GM20000 (cell line): ENCODE measurements at places on chromosomes 2 and 18.

GRCh38 chr2:33644215-33644614, 45.1 kb upstream of the FAM98A start:
- no peak for DNase-seq

DNA sequence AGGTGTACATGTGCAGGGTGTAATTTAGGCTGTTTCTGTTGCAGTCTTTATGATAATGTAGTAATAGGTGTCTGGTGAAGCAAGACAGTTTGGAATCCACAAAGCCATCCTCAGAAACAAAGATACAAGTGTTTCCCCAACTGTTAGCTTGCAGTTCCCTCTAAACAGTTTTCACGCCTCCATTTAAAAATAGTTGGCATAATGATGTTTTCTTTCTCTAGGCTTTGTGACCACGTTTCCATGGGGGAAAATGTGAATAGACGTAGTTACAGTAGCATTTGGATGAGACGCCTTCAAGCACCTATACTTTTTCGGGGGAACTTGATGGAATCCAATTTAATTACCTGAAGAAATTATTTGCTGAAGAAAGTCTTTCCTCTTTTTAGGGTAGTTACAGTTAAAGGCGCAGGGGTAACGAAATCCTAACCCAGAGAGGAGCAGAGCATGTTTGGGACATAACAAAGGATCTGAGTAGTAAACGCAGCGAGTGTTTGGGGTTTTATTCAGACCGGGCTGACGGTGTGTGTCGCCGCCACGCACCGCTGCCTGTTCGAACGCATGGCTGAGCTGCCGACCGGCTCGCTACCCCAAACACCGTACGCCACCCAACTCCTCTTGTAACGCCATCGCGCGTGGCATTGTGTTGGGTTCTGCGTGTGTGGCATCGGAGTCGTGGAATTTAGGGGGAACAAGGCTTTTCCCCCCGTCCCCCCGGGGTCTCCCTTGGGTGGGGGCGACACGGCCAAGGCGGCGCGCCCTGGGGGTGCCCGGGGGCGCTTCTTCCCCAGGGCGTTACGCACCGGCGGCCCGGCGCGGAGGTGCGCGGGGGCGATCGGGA, 681 bp upstream of the NRP2 start:
- DNase-seq, result peak; percentile 51

GRCh38 chr2:182625814-182626213, 90.2 kb upstream of the DNAJC10 start:
- no peak for DNase-seq

GRCh38 chr2:240810199-240810598, 9.8 kb downstream of the KIF1A start:
- no peak for DNase-seq

GRCh38 chr2:168649562-168649961, 152.9 kb upstream of the NOSTRIN start:
- DNase-seq, result no peak

DNA sequence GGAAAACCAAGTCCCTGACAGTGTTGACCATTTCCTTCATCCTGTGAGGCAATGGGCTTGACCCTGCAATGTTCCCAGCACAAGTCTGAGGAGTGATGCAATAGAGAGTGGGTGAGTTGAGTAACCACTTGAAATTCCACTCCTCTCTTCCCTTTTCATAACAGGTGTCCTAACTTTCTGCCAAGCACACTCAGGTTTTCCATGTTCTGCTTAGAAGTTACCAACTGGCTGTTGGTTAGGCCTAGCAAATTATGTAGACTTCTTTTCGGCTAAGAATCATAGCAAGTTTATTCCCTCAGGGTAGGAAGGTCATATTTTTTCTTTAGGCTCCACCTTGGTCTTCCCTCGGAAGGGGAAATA, 11.5 kb downstream of the GNLY start:
- no peak for DNase-seq

- no peak for DNase-seq
These were observed 14.8 kb downstream of the TAF1B start for GRCh38 chr2:9857814-9858729.

DNA sequence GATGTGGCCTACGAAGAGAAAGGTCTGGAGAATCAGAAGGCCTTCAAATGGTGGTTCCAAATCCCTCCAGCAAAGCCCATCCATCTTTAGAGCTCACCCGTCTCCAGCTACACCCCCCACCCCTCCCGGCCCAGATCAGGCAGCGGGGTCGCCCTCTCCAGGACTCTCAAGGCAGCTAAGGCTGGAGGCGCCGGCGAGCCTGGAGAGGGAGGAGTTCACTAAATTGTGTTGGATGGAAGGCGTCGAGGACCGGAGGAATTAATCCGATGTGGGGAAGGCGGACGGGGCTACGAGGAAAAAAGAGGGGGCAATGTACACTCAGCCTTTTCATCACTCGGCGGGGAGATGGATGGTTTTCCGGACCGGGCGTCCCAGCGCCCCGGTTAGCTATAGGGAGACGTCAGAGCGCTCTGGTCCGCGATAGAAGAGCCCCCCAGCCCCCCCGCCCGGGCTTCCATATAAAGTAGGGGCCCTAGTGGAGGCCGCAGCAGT, at the start of gene GRP:
GRP (plus strand) TSS at position 487 of the 492 bp plus-strand sequence. CDS start 108 bp downstream, outside the sequence.
- no peak for DNase-seq

DNA sequence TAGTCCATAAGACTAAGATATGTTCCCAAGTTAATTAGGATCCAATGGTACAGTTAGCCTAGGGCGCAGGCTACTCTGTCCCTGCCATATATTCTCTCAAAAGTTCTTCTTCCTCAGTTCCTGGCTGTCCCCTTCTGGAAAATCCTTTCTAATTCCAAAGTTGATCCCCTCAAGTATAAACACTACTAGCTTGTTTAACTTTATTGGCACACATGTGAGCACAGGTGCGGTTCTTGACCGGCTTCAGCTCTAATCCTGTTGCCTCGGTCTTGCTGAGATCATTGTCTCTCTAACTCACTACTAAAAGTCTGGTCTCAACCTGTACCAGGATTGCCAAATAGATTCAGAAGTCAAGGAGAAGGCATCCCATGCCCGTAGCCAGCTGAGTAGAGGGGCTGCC, 89.0 kb downstream of the SEMA4F start:
- DNase-seq, result no peak

GRCh38 chr2:203870941-203871340, 3.4 kb downstream of the CTLA4 start:
- DNase-seq, result no peak

GRCh38 chr18:63514888-63515678, 27.1 kb upstream of the SERPINB12 start:
- DNase-seq, result no peak

DNA sequence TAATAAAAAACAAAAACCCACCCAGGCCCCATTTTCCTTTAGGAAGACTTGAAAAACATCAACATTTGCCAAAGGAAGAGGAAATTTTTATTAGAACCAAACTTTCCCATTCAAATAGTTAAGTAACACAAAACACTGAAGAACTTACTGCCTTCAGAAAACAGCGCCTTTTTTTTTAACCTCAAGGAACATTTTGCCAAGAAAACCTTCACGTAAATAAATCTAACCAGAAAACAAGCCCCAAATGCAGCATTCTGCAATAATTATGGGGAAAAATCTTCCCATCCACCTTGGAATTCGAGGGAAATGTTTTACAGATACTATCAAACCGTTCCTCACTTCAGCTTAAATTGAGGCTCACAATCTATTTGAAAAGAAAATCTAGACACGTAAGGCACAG, 56.4 kb downstream of the ACVR1 start:
- DNase-seq, result no peak

- no peak for DNase-seq
These were observed 197.4 kb downstream of the NBAS start for GRCh38 chr2:15363734-15364133.

DNA sequence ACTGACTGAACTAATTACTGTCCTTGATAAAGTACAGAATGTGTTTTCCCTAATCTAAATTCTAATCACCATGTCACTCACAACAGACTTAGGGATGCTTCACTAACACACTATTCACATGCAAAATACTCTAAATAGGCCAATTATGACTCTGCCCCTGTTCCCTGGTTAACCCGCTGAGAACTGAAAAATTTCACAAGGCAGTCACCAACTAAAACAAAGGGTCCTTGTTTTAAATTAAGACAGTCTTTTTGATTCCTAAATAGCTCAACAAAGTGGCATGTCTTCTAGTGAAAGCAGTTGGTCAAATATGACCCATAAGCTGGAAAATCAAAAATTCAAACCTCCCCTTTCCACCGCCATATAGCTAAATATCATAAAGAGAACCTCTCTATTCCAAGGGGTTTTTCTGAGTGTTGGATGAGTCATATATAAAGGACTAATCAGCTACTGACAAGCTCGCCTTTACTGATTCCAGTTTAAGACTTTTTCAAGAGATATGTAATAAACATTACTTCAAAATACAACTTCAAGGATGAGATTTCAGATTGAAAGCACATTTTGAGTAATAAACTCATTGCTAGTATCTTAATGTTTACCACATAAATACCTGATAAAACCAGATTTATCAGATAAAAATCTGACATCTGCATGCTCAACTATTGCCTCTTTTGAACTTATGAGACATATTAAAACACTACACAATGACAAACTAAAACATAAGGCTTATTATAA, 235.8 kb downstream of the TCF4 start:
- no peak for DNase-seq

GRCh38 chr2:233489666-233490065, 76.9 kb downstream of the USP40 start:
- DNase-seq, result no peak

DNA sequence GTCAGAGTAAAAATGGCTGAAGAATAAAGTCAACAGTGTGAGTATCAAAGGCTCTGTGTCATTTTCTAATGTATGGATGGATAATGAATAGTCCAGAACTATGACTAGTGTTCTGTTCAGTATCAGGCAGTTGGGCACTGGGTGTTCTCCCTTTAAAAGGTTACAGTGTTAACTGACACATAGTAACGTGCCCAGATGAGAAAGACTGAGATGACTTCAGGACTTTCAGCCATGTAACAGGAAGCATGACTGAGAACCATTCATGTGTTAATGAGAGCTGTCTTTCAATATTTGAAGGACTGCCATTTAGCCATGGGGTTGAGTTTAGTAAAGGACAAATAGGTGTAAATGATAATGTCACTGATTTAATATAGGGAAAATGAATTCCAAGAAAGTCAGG, 187.1 kb downstream of the GULP1 start:
- no peak for DNase-seq

DNA sequence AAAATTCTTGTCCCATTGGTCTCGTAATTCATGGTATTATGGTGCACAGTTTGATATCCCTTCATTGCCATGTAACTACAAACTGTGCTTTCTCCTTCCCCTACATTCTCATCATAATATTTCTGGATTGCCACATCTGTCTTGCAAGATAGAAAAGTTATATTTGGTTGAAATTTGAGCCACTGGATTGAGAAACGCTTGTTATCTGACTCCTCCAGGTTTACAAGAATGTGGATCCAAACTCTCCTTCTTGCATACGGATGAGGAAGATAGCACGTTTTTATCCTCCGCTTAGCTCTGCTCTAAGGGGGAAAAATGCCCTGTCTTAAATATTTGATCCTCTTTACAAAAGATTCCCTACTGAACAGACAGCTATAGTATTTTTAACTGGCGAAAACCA, 438.2 kb downstream of the TSN start:
- DNase-seq, result no peak

GRCh38 chr2:179524809-179525339, 260.2 kb upstream of the SESTD1 start:
- DNase-seq, result no peak

DNA sequence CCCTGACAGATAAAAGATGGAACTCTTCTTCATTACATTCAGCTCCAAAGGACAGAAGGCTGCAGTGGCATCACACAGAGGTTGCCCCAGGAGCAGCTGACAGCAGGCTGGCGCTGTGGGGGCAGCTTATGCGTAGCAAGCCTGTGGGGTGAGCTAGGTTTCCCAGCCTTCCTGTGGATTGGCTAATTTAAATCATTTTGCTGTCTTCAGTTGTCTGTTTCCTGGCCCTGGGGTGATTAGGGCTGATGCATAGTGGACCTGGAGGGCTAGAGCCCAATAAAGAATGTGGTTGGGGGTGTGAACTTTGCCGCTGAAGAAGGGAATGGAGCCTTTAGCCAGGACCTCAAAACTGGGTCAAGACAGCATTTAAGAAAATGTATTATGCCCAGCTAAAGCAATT, 1038.0 kb downstream of the SOCS6 start:
- DNase-seq, result no peak

- no peak for DNase-seq
These were observed 167.1 kb upstream of the STK17B start for GRCh38 chr2:196338440-196338839.

DNA sequence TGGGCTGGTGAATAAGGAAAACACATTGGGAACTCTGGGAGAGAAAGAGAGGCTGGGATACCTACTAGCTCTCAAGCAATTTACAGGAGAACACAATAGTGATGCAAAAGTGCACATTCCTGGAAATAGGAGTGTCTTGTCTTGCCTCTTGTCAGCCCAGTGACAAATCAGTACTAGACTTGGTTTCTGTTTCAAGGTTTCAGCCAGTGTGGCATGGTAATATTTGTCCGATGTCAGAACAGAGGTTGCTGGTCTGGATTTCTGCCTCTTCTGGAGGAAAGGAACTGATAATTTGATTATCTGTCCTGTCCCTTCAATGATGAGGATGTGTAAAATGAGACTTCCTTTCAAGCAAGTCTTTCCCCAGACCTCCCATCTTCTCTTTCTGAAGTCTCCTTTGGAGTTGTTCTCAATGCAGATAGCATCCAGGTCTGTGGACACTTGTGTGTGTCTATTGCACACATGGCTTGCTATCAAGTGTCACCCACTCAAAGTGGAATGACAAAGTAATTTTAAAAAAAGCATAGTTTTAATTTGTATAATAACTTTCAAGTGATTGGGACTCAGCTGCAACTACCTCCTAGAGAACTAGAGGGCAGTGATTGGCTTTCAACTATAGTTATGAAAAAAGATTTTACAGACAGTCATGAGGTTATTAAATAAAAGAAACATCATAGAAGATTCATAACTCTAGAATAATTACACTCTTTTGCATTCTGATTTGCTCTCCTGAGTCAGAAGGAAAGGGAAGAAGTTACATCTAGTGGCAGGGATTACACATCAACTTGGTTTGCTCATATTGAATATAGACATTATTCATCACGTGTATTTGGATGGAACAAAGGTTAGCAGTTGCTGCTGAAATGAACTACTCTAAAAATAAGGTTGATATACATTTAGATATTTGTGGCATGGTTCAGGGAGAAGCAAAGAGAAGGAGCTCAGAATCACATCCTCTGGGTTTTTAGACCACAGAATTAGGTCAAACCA, 4.5 kb downstream of the GPR39 start:
- DNase-seq, result no peak

DNA sequence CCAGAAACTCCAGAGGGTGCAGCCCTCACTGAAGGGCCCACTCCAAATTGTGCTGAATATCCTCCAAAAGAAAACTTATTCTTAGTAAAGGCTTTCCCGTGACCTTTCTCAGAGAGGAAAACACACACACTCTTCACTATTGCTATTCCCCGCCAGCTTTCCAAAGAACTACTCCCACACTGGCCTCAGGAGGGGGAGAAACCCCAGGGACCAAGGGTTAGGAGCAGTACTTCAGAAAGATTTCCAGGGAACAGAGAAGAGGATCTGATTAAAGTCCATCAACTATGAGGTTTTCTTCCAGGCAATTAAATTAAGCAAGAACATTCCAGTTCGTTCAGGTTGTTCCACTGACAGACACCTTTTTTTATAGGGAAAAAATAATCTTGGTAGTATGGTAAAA, 150.2 kb downstream of the TTC32 start:
- no peak for DNase-seq
